ENCODE measurements at places on chromosomes 4 and X. TPM values are rescaled to one million over a fixed set of nuclear protein-coding genes. Genes with fewer than 3 reads are reported as not detected.
A peak's percentile ranks its signal among the peaks of the same experiment; 100 is the strongest.

The TRMT2B gene
- 13.8 TPM for total RNA-seq

The MYOZ2 gene
- total RNA-seq: 32.6 TPM

The PCYT1B gene
- total RNA-seq: 0.07 TPM

The SOD3 gene
- 4.2 TPM for total RNA-seq

DNA sequence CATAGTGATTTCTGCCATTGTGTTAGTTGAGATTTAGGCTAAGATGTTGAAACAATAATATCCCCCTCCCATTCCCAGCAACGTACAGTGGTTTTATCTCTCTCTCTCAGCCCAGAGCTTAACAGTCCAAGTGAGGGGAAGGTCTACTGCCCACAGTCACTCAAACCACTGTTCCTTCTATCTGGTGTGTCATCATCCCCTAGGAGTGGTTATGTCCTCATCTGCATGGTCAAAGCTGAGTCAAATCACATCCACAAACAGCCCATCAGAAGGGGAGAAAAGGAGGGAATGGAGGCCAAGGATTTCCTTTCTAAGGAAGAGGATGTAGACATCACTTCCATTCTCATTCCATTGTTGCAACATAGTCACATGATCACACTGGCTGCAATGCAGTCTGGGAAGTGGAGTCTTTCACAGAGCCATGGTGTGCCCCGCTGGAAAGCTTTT lies 42.8 kb upstream of the CHRNA9 start:
- no peaks in the 10 kb centered on the region for H3K36me3 ChIP-seq
- no peak overlapping the region for H3K27ac ChIP-seq
- DNase-seq: no peak

- no peaks in the 10 kb centered on the region for H3K36me3 ChIP-seq
- H3K27ac ChIP-seq: no peak overlapping the region
- no peaks in the 10 kb centered on the region for H3K27me3 ChIP-seq
- H3K4me3 ChIP-seq: no peak overlapping the region
- no peaks in the 10 kb centered on the region for H3K4me1 ChIP-seq
Measured at GRCh38 chr4:7332216-7333023, 102.3 kb downstream of the PSAPL1 start.

DNA sequence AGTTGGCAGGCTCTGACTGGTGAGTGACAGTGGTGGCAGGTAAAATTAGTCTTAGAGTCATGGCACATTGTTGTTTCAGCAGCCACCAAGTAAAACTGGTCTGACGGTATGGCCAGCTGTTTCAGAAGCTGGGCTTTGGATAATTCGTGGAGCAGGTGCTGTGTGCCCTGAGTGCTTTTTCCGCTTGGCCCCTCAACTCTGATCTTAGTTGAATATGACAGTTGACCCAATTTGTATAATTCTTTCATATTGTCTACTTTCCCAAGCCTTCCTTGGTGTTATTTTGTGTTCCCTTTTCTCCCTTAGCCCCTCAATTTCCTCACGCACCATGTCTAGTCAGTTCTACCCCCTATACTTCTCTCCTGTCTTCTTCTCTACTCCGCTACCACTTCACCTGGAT lies 32.0 kb downstream of the CDS1 start:
- no peak overlapping the region for H3K27ac ChIP-seq
- no peaks in the 10 kb centered on the region for H3K4me1 ChIP-seq
- no peaks in the 10 kb centered on the region for H3K36me3 ChIP-seq
- no peak overlapping the region for H3K4me3 ChIP-seq
- H3K27me3 ChIP-seq: no peaks in the 10 kb centered on the region

DNA sequence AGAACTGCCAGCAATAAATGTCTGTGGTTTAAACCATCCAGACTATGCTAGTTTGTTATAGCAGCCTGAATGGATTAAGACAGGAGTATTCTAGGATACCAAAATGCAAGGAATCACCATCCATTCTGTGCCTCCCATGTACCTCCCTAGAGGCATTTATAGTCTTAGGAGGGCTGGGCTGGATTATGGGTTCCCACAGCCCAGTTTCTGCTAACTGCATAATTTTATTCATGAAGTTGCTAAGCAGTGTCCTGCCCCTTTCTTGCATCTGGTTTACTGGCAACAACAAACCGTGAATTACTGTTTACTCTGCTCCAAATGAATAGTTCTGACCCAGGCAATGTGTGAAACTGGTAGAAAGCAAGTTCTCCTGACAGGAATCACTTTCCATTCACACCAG lies 67.1 kb upstream of the PRKX start:
- no peaks in the 10 kb centered on the region for H3K4me1 ChIP-seq
- H3K27ac ChIP-seq: no peak overlapping the region
- no peaks in the 10 kb centered on the region for H3K36me3 ChIP-seq

- no peaks in the 10 kb centered on the region for H3K36me3 ChIP-seq
- H3K4me3 ChIP-seq: no peak overlapping the region
- peak overlapping the region; percentile 37 for H3K27ac ChIP-seq
- no peaks in the 10 kb centered on the region for H3K27me3 ChIP-seq
Measured at GRCh38 chrX:79096145-79096556, 48.3 kb upstream of the GPR174 start.

DNA sequence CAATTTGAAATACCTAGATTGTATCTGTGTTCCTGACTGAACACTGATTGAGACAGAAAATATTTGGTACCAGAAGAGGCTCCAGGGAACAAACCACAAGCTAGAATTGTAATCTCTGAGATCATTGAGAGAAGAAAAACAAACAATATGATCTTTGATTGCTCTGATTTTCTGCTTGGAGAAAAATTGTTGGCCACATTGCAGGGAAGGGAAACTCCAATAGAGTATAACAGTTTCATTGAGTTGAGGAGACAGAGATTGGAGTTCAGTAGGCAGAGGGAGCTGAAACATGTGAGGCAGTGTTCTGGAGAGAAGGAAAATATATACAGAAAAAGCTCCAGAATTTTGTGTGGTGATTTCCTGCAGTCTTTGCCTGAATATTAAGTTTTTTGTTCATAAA lies 158.2 kb downstream of the C4orf33 start:
- no peak for DNase-seq
- H3K27me3 ChIP-seq: no peaks in the 10 kb centered on the region
- H3K4me1 ChIP-seq: no peaks in the 10 kb centered on the region
- H3K27ac ChIP-seq: no peak overlapping the region
- no peaks in the 10 kb centered on the region for H3K36me3 ChIP-seq
